NCI-H1417 treated with DMSO at 0.1 percent for 48 hours (cell line): ENCODE measurements at places on chromosomes 4 and X.

GRCh38 chrX:110182362-110182761, 135.5 kb downstream of the AMMECR1 start:
- no peak for DNase-seq

GRCh38 chr4:112735474-112735951, 98.6 kb downstream of the LARP7 start:
- DNase-seq = no peak

DNA sequence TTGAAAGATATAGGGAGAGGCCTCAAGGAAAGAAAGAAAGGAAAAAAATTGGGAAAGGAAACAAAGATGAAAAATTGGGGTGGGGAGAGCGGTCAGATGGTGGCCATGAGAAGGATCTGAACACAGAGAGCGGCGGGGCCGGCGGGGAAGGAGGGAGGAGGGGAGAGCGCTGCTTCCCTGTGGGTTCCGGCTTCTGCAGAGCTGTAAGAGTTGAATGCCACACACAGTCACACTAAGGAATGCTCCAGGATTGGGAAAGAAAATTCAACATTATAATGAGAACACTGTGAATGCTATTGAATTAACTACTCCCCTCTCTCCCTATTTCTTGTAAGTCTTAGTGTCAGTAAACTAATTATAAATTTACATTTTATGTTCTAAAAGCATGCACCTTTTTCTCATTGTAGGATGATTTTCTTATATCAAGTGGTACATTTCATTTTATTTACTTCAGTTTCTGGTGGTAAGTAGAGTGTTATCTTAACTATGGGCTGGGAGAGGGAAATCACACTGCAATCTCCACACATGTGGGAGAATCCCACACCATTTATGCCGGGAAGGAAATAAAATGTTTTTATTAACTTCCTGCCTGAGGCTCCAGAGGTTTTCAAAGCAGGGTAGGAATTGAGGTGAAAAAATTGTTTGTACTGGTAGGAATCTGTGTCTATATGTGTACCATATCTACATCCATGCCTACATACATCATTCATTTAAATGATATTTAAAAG, 904 bp downstream of the F11 start:
- DNase-seq = no peak

- DNase-seq = no peak
These were observed 233.1 kb upstream of the DKK2 start for GRCh38 chr4:107269175-107269574.

GRCh38 chr4:154132406-154132805, 343.5 kb upstream of the SFRP2 start:
- no peak for DNase-seq

DNA sequence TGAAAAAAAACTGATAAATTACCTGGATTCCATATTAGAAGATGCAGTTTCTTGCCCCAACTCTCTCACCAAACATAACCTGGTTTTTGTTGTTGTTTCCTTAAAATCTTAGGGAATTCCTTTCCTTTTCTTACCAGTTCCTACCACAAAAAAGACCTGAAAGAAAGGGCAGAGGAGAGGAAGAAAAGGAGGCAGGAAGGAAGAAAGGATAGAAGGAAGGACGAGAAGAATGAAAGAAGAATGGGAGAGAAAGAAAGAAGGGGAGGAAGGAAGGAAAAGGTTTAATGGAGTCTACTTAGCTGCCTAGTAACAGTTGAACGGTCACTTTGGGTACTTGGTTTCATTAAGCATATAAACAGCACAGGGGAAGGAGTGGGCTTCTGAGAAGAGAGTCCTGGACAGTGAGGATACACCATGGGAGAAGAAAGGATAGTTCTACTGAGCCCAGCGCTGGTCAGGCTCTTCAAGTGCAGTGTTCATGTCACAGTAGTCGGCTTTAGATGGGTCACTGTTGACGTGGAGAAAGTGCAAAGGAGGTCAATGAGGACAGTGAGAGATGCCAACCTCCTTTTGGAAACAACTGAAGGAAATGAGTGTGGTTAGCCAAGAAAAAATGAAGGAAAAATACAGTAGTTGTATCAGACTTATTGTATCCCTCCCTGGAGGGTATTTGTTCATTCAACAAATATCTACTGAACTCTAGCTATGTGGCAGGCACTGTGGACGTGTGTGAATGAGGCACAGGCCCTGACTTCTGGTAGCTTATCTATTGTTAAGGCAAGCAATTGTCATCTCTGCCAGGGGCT, 1.1 kb upstream of the CHIC2 start:
- no peak for DNase-seq
